ENCODE measurements at places on chromosomes 1 and 21. TPM values are rescaled to one million over a fixed set of nuclear protein-coding genes. Genes with fewer than 3 reads are reported as not detected.

DNA sequence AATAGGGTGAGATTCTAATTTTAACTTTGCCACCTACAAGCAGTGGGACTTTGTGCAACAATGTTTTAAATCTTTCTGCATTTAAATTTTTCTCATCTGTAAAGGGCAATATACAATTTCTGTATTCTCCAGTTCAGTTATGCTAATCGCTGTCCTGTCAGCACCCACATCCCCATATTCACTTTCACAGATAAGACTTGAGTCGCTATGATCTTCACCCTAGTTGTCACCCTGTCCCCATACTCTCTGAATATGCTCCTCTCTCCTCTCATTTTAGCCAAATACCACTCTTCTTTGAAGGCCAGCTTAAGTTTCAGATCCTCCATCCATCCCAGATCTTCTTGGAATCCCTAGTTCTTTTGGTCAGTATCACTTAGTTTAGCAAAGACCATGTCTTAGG is 8.8 kb downstream of the DDR2 start:
- no peak for DNase-seq

DNA sequence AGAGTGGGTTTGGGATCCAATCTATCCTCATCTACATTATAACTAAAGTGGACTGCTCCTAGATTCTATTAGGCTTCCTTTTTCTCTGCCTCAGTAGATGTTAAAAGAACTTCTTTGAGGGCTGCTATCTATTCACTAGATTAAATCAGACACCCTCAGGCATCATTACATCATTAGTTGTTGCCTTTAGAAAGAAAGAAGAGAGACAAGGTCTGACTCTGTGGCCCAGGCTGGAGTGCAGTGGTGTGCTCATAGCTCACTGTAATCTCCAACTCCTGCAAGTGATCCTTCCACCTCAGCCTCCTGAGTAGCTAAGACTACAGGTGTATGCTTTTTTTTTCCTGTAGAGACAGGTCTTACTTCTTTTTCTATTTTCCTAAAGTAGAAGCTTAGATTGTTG is 71.1 kb upstream of the EXO1 start:
- no peak for DNase-seq

DNA sequence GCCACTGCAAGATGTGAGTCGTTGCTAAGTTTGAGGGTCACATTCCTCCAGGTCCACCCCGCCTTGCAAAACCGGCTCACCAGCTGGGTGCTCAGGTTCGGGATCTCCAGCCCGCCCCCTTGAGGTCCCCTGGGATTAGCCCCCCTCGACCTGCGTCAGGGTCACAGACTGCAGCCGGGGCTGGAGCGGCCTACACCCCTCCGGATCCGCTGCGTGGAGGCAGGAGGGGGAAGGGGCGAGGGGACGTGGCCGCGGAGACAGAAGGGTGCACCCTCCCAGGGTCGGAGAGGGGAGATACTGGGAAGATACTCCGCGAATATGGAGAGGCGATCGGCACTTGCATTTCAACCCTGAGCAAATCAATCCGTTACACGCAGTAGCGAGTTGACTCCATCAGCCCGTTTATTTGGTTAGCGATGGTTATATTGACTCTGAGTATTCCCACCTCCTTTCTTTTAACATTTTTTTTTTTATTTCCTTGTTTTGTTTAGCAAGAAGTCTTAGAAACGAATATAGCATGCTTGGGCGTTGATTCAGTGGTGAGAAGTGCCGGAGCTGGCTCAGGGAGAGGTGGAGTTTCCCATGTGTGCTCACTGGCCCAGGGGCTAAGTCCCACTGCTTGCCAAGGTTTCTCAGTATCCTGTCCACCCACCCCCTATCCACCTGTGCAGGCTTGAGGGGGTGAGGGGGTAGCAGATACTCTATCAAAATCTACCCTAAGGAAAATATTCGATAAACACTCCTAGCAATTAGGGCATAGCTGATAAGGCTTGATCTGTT is 997 bp downstream of the IFNAR2 start:
- DNase-seq: peak; percentile 62

The PLXNA2 gene
- total RNA-seq: 8.0 TPM

The TMEM269 gene
- total RNA-seq: not detected

GRCh38 chr1:94602316-94602715 is 60.8 kb upstream of the F3 start:
- DNase-seq: no peak

DNA sequence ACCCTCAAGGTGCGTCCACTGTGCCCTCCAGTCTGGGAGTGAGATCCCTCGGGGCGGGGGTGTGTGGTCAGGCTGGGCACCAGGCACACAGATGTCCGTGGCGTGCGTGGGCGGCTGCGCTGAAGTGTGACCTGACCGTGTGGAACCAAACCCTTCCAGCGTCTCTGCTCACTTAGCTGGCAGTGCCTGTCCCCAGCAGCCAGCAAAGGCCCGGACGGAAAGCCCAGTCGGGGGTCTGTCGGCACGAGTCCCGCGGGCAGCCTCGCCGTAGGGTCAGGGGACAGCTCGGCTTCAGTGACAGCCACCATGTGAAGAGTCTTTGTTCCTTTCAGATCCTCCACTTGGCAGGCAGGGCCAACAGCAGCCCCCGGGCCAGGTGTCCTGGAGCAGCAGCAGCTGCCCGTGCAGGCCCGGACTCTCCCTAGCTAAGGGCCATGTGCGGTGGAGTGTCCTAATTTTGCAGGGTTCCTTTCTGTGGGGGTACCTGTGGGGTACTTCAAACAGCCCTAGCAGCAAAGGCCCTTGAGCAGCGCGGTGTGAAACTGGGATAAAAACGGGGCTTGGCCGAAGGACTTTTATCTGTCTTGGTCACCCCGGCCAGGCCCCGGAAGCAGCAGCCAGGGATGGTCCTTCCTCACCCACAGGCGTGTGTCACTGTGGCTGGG is 11.6 kb downstream of the TTLL10 start:
- DNase-seq: no peak

DNA sequence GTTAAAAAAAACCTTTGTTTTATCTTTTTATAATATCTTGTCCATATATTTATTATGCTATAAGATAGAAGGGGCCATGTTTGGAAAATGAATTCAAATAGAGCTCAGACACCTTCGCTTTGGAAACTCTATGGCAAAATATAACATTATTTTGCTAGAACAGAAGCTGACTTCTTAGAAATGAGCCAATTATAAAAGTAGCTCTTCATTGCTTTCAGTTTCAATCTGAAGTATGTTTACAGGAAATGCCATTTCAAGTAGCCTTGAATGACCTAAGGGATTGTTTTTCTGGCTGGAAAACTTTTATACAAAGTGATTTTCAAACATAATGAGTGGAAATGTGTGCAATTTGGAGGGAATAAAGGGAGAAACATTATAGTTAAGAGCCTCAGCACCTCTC is 37.8 kb upstream of the GBP5 start:
- no peak for DNase-seq

The AMY1A gene
- not detected for total RNA-seq

GRCh38 chr1:86101616-86102015 is 55.0 kb downstream of the COL24A1 start:
- DNase-seq: no peak

The LCK gene
- total RNA-seq: not detected

The APCS gene
- total RNA-seq: not detected

DNA sequence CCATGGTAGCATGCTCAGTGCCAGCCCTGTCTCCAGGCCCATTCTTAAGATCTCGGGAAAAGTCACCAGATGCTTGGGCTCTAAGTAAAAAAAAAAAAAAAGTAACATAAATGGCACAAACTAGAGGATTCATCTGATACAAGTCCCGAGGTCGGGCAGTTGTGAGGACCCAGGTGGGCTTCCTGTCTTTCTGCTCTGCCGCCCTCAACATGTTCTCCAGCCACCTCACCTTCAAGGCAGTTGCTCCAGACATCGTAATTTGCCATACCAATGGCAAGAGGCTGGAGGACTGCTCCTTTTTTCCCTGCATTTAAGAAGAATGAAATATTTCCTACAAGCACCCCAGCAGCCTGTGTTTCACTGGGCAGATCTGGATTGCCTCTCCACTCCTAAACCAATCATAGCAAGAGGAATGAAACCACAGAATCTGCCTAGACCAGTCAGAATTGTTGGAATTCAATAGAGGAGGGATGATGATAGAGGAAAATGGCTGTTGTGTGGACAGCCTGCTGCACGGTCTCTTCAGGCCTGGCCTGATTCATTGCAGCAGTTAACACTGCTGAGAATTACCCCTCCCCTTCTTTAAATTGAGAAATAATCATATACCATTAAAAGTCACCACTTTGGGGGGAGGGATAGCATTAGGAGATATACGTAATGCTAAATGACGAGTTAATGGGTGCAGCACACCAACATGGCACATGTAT is 5.4 kb downstream of the HMGN2 start:
- DNase-seq: no peak

- DNase-seq: peak; percentile 70
These were observed 65.0 kb upstream of the PRDX6 start for GRCh38 chr1:173411835-173412742.

- peak; percentile 87 for DNase-seq
These were observed 14.1 kb downstream of the AZIN2 start for GRCh38 chr1:33094971-33095604.

GRCh38 chr1:218478336-218478735 is 133.2 kb downstream of the TGFB2 start:
- no peak for DNase-seq

The GJB5 gene
- not detected for total RNA-seq

The PIGP gene
- total RNA-seq: 2.2 TPM
